ENCODE measurements at places on chromosomes 12 and 14.

GRCh38 chr12:52186118-52186840 is 5.5 kb downstream of the KRT80 start:
- DNase-seq = peak; percentile 89

- no peak for DNase-seq
Measured at GRCh38 chr12:13282861-13283260, 86.3 kb downstream of the EMP1 start.

DNA sequence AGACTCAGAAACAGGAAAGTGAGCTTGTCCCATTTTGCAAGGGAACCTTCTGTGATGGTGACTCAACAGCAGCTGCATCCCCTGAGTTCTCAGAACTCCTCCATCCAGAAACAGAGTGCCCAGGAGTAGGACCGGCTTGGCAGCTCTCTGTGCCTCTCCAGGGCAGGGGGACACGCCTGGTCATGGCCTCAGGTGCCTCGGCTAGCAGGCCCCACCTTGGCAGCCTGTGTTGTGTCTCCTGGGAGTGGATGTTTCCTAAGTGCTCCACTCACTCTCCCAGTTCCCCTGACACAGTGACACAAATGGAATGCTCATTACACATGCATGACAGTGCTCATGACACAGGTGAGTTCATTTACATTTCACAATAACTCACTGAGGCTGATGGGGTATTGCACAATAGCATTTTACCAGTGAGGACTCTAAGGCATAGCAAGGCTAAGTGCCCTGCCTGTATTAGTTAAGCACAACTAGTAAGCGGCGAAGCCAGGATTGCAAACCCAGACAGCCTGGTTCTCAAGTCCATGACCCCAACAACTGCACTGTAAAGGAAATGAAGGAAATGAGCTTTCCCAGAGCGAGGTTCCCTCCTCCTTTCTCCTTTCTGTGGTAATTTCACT is 47.4 kb downstream of the CALM1 start:
- no peak for DNase-seq

GRCh38 chr14:22579236-22579635 is 9.8 kb downstream of the DAD1 start:
- no peak for DNase-seq

GRCh38 chr12:124914392-124915238 is at the start of gene UBC:
TSS of gene UBC (minus strand) at chr12:124914650. CDS start at chr12:124913771, 879 bp downstream.
- peak; percentile 96 for DNase-seq

- DNase-seq = no peak
Measured at GRCh38 chr12:109915171-109916040, 15.3 kb downstream of the TCHP start.

DNA sequence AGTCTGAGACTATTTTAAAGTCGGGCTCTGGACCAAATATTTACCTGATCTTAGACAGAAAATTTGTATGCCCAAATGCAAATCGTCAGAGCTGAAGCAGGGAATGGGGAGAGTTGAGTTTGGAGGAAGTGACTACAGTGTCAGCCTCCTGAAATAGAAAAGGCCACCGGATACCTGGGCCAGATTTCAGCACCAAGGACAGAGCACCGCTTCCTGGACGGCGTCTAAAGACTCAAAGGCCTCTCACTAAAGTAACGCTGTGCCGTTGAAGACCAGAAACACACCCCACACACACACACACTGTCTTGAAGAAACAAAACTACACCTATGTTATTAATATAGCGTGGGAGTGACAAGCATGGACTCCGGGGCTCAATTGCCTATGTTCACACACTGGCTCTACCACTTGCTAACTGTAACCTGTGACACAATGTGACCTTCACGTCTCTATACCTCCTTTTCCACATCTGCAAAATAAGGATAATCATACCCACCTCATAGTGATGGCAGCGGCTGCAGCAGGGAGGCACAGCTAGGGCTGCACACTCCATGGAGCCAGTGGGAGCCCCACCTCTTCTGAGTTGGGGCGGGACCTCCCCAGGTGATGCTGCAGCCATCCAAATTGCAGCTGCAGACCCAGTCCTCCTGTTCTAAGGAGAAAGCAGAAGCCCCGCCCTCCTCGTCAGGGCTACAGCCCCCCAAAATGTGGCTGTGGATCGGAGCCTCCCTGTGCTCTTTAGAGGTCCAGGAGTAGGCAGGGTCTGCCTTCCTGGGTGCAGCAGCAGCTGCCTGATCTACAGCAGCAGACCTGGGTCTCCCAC is 35.6 kb downstream of the KRT76 start:
- DNase-seq = peak; percentile 61

DNA sequence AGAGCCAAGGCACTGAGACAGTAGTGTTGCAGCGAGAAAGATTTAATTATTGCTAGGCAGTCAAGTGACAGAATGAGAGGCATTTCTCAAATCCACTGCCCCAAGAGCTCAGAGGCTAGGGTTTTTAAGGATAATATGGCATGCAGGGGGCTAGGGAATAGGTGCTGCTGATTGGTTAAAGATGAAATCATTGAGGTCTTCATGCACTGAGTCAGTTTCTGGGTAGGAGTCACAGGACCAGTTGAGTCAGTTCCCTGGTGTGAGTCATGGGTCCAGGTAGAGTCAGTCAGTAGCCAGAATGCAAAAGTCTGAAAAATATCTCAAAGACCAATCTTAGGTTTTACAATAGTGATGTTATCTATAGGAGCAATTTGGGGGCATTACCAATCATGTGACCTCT is 323.8 kb downstream of the RGS6 start:
- no peak for DNase-seq

DNA sequence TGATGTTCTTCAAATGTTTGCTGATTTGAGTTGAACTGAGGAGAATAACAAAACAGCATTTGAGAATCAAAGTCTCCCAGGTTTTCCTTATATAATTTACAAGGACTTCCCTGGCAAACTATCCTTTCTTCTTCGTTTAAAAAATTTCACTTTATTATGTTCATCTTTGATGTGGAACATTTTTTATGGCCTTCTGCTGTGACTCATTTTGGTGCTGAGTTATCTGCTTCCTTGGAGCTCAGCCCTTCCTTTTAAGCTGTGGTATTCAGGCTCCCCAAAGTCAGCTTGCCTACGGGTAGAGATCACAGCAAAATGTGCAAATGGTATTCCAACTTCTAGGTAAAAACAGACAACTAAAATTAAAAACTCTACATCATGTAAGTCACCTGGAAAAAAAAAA is 1.4 kb upstream of the ANO4 start:
- no peak for DNase-seq

DNA sequence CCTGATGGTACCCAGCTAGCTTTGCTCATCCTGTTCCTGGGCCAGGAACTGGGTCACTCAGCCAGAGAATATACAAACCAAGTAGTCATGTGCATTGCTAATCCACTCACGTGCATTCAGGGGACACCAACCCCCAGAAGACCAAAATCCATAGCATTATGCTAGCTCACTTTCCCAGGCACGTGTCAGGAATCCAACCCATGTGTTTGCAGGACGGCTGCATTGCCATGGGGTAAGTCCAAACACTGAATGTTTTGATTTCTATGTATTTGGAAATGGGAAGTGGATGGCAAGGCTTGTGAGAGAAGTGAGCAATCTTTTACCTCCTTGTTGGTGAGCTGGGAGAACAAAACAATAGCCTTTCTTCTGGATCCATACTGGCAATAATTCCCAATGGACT is 87.1 kb upstream of the FOXN3 start:
- DNase-seq = peak; percentile 55
